ENCODE measurements at places on chromosomes 7 and 10.

- no peak for DNase-seq
Measured at GRCh38 chr7:42432644-42433043, 195.6 kb upstream of the GLI3 start.

GRCh38 chr7:158646766-158647474 lies 57.7 kb downstream of the NCAPG2 start:
- peak; percentile 22 for DNase-seq

DNA sequence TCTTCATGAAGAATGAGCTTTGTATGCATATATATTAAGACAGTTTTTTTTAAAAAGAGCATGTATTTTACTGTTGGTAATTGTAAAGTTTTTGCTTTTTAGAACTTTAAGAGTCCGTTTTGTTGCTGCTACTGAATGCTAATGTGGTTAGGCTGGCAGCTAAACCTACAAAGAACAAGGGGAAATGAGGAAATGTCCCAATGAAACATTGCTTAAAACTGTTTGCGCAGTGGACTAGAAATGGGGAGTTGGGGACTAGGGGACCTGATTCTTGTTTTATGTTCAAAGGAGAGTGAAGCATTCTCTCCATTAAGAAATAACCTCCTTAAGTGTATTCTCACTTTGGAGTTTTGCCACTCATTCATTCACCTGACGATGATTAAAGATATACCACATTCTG lies 5.7 kb downstream of the NRF1 start:
- DNase-seq = peak; percentile 51

- no peak for DNase-seq
Measured at GRCh38 chr10:76022366-76022765, 590.9 kb downstream of the LRMDA start.

GRCh38 chr7:90266808-90267207 lies 21.8 kb downstream of the CFAP69 start:
- DNase-seq = no peak

DNA sequence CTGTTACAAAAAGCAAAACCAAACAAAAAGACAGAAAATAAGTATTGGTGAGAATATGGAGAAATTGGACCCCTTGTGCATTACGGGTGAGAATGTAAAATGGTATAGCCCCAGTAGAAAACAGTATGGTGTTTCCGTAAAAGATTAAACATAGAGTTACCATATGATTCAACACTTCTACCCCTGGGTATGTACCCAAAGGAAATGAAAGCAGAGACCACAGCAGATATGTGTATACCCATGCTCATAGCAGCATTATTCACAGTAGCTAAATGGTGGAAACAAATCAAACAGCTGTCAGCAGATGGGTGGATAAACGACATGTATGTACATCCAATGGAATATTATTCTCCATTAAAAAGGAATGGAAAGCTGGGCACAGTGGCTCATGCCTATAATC lies 42.4 kb downstream of the STARD3NL start:
- DNase-seq = no peak

DNA sequence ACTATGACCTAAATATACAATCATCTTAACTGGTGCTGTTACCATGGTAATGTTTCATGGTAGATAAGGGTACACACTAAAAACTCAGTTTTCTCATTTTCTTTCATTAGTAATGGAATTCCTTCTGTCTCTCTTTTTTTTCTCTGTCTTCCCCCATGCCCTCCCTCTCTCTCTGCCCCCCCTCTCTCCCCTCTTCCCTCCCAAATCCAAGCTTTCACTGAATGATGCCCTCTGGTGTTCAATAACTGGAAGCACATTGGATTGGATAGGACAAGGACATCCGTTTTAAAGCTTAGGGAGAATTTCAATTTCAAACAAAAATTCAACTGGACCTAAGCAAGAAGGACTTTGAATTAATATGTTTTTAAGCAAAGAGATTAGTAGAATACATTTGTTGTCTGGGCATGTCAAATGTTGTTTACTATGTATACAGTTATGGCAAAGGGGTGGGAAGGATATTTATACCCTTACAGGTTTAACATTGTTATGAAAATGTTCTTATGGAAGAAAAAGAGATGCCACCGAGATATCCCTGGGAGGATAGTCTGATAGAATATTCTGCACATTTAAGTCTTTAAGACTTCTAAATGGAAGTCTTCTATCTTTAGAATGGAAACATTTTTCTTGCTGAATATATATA lies 6.1 kb downstream of the CHRM2 start:
- peak; percentile 45 for DNase-seq

DNA sequence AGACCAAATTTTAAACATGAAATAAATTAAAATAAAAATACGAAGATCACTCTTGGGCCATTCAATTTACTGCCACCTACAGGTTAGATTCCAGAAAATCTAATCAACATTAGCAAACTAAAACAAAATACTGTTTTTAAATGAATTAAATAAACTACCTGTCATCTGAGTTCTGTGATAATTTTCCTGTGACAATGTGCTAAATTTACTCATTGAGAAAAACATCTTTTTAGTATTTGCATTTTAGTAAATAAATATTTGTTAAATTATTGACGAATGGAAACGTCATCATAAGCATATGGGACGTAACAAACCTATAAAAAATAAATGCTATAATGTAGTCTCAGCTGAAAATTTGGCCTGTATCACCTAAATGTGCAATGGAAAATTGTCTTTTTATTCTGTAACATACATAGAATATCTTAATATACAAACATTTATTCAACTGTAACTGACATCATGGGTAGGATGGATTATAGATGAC lies 72.1 kb downstream of the ITGB8 start:
- DNase-seq = no peak

- no peak for DNase-seq
Measured at GRCh38 chr7:22864855-22865601, 42.4 kb upstream of the TOMM7 start.

DNA sequence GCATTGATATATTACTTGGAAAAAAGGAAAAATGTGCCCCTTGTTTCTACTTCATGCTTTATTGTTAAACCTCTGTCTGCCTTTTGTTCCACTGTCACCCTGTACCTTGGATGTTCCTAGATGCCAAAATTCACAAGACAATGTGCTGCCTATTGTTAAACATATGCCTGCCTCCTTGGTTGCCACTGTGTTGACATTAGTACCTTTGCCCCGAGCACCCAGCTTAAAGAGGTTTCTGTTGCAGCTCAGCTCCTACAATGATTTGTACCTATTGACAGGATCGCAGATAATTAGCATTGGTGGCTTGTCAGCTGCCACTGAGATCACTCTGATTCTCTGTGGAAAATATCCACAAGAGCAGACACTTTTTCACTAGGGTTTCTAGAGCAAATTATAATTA lies 188.0 kb downstream of the KCND2 start:
- DNase-seq = no peak

DNA sequence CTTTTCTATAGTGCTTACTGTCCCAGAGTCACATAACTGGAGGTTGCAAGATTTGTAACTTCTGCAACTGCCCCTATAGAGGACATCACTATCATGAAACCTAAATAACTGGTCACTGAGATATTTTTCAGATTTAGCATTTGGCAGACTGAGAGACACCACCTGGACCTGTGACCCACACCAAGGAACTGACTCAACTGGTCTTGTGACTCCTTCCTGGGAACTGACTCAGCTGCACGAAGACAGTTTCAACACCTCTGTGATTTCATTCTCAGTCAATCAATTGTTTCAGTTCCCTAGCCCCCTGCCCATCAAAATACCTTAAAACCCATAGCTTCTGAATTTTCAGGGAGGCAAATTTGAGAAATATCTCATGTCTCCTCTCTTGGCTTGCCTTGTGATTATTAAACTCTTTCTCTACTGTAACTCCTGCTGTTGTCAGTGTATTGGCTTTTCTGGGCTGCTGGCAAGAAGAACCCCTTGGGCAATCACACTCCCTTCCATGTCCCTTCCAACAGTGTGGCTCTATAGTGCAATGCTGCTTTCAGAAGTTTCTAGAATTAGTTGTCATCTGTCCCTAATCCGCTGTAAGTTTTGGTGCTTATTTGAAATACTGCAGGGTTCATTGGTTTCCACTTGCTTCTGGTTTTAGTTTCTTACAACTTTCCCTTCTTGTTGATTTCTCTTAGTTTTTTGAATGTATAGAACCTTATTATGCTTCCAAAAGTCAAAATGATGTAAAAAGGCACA lies 127.8 kb upstream of the ADCY1 start:
- DNase-seq = no peak

All from Kasumi-1 (cell line).